Gastrocnemius medialis (tissue), 4 donors: ENCODE measurements at places on chromosomes 6 and 20.

DNA sequence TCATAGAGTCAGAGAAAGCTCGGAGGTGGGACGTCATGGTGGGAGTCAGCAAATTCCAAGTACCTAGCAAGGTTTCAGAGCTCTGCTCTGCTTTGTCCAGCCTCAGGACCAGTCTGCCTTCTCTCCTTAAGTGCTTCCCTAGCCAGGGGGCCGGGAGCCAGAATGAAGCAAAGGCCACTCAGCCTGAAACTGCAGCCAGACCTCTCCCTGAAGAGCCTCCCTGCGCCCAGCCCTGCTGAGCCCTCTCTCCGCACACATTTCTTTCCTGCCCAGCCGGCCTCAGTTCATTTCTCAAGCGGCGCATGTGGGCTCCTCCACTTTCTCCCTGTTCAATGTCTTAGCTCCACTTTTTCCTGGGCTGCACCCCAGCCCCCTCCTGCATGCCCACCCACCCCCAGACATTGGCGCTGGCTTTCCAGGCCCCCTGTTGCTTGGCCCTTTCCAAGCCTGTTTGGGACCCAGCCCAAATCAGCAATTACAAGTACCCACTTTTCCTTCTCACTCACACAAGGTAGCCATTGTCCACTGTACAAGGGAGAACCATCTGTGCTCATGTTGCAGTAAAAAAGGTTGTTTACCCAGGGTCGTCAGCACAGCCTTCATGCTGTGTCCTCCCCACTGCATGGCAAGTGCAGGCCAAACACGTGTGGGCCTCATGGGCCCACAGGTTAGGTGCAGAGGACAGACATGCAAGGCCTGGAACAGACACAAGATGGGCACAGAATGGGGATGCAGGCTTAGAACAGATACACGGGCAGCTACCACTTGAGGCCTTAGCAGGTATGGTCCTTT, 147.1 kb downstream of the MRPL14 start:
- DNase-seq: no peak

DNA sequence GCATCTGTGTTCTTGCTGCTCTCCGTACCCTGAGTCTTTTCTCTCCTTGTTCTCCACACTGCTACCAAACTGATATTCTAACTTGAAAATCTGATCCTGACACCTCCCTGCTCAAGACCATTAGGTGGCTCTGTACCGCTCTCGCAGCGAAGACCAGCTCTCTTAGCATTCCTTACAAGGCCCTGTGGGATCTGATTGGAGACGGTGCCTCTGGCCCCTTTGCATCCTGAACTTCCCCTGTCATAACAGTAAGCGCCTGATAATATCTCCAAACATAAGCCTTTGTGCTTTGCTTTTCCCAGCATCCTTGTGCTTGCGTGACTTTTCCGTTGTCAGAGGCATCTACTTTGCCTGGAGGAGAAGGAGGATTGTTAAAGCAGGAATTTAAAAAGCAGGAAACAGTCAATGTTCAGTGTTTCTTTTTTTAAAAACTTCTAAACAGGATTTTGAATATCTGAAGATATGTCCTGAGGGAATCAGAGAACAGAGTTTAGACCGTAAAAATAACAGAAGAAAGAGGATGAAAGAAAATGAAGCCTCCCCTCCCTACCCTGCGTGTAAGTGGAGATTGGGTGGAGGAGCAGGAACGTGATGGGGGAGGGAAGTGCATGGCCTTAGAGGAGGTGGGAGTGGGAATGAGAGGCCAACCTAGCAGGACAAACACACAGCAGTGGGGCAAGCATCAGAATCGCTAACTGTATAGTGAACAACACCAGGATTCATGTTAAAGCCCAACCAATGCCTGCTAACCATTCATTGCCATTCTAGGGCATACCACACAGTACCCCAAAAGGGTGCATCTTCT, 89.2 kb upstream of the STMND1 start:
- no peak for DNase-seq

- DNase-seq: no peak
Measured at GRCh38 chr6:6775074-6775473, 186.6 kb downstream of the LY86 start.

DNA sequence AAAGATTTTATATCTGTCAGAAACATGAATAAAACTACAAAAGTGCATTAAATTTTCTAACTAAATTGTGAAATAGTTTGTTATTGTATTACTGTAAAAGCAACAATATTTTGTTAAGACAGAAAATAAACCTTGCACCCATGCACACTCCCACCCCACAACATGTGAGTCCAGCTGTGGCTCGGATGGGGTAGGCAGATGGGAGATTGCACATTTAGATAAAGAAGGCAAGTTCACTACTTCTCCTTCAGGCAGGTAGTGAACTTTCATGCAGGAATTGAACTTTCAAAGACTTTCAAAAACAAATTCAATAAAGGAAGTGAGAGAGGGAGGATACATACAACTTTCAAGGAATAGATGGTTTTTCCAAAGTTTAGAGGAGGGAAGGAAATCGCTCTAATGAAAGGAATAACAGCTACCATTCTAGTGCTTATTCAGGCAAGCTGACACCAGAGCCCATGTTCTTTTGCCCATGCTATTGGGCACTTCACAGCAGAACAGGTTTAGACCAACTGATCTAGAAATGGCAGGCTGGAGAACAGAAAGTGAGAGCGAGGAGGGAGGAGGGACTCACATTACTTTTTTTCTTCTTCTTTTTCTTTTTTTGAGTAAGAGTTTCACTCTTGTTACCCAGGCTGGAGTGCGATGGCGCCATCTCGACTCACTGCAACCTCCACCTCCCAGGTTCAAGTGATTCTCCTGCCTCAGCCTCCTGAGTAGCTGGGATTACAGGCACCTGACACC, 28.5 kb downstream of the SF3B5 start:
- no peak for DNase-seq

- DNase-seq: no peak
Measured at GRCh38 chr20:10076126-10077080, 41.6 kb downstream of the ANKEF1 start.

- no peak for DNase-seq
Measured at GRCh38 chr6:31581434-31582229, 592 bp downstream of the LTB start.

- no peak for DNase-seq
Measured at GRCh38 chr6:73612611-73613010, 41.2 kb downstream of the SLC17A5 start.

GRCh38 chr6:98833307-98834059, 891 bp upstream of the POU3F2 start:
- no peak for DNase-seq

- DNase-seq: no peak
Measured at GRCh38 chr20:14916360-14916920, 579.0 kb upstream of the FLRT3 start.

GRCh38 chr6:11093626-11094410, at the start of gene SMIM13:
Gene SMIM13, plus strand, starts transcription at chr6:11093834. Its CDS starts 480 bp downstream, at chr6:11094314.
- DNase-seq: peak; percentile 97

DNA sequence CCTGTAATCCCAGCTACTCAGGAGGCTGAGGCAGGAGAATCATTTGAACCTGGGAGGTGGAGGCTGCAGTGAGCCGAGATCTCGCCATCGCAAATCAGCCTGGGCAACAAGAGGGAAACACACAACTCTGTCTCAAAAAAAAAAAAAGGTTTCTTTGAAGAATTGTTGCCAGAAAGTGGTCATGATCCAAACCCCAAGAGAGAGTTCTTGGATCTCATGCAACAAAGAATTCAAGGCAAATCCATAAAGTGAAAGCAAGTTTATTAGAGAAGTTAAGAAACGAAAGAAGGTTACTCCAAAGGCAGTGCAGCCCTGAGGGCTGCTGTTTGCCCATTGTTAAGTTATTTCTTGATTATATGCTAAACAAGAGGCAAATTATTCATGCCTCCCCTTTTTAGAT, 14.5 kb upstream of the KIFC1 start:
- DNase-seq: no peak

DNA sequence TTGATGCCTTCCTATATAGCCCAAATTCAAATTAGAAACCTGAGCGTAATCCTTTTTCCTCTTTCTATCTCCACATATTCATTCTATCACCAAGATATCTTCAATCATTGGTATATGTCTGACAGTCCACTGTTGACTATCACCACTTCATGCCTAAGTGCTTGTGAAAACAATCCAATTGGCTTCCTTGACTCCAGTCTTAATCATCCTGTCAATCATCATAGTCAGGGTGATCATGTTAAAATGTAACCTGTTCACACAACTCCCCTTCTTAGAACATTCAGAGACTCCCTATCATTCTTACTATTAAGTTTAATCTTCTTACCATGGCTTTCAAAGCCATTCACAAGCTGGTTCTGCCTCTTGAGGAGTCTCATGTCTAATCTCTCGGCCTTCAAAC, 616.7 kb downstream of the PHF3 start:
- DNase-seq: no peak

DNA sequence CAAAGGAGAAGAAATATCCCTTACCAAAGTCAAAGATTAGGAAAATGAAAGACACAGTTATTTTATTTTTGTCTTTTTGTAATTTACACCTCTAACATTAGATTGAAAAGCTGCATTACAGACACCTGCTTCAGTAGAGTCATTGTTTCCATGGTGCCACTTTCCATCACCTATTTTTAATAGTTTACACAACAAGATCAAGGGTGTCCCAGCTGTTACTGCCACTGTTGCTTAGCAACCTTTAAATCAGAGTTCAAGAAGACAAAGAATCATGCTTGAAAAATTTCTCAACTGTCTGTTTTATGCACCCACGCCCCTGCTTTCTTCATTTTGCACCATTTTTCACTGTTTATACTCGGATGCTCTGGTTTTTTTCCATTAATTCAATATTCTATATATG, 668.2 kb upstream of the GJE1 start:
- no peak for DNase-seq

- no peak for DNase-seq
Measured at GRCh38 chr6:150081702-150082101, 12.8 kb upstream of the ULBP3 start.

GRCh38 chr20:4795394-4795793, 73.7 kb downstream of the PRND start:
- no peak for DNase-seq

GRCh38 chr6:52074155-52074554, 13.3 kb downstream of the PKHD1 start:
- DNase-seq: no peak

- DNase-seq: no peak
Measured at GRCh38 chr6:36566418-36566905, 19.2 kb upstream of the STK38 start.

GRCh38 chr6:157491571-157492232, 110.7 kb downstream of the ZDHHC14 start:
- DNase-seq: no peak

- DNase-seq: no peak
Measured at GRCh38 chr20:58839474-58839874, 11.2 kb downstream of the GNAS-AS1 start.

- DNase-seq: peak; percentile 61
Measured at GRCh38 chr6:7145885-7146828, 38.4 kb downstream of the RREB1 start.

DNA sequence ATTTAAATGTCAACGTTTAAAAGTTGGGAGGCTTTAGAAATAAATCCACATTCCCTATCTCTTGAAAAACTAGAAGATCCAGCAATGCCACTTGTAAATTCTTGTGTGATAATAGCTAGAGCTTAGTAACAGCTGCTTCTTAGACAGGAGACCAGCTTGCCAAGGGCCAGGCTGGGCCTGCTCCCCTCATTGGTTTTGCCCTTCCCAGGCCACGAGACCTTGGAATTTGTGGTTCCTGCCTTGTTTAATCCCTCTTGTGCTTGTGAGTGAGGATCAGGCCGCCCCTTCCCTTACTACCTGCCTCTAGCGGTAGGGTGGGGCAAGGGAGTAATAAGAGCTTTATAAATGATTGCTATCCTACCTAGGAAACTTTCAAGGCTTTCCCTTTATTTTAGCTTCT, 363.5 kb downstream of the SYNE1 start:
- DNase-seq: peak; percentile 60

DNA sequence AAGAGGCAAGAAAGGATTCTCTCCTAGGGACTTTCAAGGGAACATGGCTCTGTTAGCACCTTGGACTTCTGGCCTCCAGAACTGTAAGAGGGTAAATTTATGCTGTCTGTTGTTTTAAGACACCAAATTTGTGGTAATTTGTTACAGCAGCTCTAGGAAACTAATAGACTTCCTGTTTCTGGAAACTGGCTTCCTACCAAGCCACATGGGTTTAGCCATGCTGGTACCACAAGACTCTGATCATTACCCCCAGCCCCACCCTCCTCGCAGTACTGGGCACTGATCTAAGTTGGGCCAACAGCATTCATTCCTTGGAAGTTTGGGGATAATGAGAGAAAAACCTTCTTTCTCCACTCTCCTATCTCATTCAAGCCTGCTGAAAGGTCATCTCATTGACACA, 109.5 kb upstream of the SMLR1 start:
- no peak for DNase-seq

DNA sequence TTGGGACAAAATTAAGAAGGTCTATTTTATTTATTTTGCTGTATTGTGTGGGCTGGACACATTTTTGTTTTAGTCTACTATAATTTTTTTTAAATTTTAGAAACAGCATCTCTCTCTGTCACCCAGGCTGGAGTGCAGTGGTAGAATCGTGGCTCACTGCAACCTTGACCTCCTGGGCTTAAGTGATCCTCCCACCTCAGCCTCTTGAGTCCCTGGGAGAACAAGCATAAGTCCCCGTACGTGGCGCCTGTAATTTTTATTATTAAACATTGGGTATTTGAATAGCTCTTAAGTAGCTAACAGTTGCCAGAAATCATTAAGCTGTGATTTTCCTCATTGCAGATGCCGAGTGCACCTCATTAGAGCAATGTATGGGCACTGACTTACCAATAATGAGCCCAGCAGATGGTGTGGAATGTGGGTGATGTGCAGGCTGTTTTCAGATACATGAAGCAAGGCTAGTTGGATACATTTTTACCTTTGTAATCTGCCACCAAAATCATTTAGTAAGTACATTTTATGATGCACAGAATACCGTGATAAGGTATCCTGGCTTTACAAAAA, 10.3 kb upstream of the MAS1 start:
- DNase-seq: no peak

- no peak for DNase-seq
Measured at GRCh38 chr6:36823421-36824096, 15.7 kb downstream of the CPNE5 start.

- no peak for DNase-seq
Measured at GRCh38 chr6:593907-594212, 63.0 kb downstream of the HUS1B start.

DNA sequence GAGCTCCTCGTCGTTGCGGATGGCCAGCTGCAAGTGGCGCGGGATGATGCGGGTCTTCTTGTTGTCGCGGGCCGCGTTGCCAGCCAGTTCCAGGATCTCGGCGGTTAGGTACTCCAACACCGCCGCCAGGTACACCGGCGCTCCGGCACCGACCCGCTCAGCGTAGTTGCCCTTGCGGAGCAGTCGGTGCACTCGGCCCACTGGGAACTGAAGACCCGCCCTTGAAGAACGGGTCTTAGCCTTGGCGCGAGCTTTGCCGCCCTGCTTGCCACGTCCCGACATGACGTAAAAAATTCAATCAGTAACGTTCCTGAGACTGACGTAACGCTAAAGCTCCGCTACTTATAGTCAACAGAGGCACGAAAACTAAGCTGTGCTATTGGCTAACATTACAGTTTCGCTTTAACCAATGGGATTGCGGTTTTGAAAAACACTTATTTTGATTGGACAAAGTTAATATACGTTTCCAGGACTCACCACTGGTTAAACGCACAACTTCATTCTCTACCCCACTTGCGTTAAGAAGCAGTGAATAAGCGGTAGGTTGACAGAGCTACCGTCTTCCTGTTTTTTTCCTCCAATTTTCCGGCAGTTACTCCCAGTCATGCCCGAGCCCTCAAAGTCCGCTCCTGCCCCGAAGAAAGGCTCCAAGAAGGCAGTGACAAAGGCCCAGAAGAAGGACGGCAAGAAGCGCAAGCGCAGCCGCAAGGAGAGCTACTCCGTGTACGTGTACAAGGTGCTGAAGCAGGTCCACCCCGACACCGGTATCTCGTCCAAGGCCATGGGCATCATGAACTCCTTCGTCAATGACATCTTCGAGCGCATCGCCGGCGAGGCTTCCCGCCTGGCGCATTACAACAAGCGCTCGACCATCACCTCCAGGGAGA, 73.9 kb downstream of the OR2B2 start:
- peak; percentile 60 for DNase-seq
